Activated B cell treated with CpG ODN at 0.5 μM for 24 hours (primary cell): ENCODE measurements at places on chromosomes 3 and 15.

DNA sequence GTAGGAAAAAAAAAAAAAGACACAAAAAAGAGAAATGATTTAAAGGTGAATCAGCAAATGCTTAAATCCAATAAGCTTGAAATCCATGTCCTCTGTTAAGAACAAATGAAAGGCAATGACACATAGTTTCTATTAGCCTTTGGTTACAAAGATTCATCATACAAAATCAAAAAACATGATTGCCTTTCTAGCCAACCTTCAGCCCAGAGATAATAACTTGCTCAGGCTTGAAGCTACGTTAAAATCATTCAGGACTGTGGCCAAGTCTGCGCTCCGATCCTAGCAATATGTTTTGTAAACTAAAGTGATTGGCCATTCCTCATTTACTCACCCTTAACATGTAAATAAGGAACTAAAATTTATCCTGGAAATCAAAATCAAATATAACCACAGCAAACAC, 556.7 kb downstream of the FGF12 start:
- no peak for DNase-seq

- DNase-seq: no peak
These were observed 464 bp downstream of the GABRG3 start for GRCh38 chr15:26971271-26972018.

DNA sequence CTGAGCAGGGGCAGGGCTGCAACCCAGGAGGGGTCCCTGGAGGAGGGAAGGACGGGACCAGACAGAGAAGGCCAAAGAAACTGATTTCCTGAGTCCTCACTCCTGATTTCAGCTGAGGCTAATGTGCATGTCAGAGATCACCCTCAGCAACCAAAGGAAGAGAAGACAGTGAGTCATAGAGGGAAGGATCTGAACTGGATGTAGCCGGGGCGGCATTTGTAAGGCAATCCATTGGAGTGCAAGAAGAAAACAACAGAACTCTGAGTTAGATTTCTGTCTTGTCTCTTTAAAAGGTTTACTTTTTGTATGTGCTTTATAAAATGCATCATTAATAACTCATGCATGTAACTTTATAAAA, 105.3 kb upstream of the AGBL1 start:
- DNase-seq: no peak

GRCh38 chr3:48711727-48712126, 5.3 kb downstream of the IP6K2 start:
- DNase-seq: no peak

- no peak for DNase-seq
These were observed 34.8 kb downstream of the MITF start for GRCh38 chr3:69774029-69774428.

DNA sequence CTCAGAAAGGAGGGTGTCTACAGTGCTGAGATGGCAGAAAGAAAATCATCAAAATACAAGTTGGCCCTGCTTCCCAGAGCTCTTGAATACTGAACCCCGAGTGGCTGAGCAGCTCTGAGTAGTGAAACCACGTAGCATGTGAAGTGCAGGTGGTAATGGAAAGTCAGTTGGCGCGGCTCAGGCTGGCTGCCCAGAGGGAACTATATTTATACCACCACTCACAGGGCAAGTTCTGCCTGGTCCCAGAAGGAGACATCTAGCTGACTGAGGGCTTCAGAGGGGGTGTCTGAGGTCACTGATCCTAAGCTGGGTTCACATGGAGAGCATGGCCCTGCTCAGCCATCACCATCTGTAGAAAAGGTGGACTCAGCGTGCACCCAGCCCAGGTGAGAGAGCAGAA, 129.6 kb upstream of the AGBL1 start:
- no peak for DNase-seq

DNA sequence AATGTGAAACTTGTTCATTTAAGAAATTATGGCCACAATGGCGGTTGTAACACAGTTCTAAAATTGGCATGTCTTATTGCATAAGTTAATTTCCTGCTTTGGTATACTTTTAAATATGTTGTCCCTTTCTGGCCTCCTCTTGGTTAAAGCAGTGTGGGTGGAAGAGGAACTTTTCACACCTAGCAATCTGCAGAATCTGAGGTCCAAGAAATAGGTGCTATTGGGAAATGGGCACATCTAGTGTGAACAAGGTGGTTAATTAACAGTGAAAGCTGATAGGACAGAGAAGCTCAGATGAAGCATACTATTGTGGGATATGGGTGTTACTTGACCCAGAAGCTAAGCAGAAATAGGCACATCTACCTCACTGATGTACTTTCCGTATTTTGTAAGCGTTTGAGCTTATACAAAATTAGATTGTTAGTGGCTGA, 10.6 kb downstream of the CMC1 start:
- no peak for DNase-seq

- no peak for DNase-seq
These were observed 83.6 kb upstream of the XCR1 start for GRCh38 chr3:46110701-46111493.

DNA sequence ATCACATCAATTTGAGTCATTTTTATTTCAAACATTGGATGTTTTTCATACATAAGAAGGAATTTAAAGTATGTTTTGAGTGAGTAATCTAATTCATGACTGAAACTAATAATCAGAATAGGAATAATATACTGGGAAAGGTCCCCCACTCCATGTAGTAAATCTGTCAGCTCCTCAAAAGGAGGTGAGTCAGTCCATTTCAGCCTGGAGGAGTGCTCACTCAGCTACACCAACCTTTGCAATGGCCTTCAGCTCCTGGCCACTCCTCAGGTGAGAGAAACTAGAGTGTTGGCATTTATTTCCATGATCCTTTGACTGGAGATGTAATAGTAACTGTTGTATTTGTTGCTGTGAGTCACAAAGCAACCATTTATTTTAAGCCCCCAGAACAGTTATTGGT, 744.9 kb upstream of the ARRDC4 start:
- no peak for DNase-seq

GRCh38 chr15:54722342-54722986, 474.3 kb downstream of the RSL24D1 start:
- no peak for DNase-seq

- DNase-seq: no peak
These were observed 95.7 kb downstream of the NSUN3 start for GRCh38 chr3:94158512-94158911.

GRCh38 chr3:123246866-123247265, 45.1 kb downstream of the SEC22A start:
- DNase-seq: no peak

DNA sequence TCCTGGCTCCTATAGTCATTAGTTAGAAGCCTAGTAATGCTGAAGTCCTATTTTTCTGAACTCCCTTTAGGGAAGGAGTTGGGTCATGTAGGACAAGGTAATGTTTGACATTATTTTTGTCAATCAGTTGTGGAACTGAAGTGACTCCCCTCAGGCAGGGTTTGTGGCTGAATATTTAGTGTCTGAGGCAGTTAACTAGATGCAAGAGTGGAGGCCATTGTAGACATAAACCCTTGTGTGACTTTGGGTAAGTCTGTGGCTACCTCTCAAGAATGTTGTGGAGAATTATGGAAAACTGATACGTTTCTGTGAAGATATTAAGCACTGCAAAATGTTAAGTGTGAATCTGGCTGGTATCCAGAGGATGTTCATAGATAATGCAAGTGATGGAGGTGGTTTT, 125.2 kb upstream of the PHLDB2 start:
- no peak for DNase-seq
